ENCODE measurements at places on chromosomes 16 and 17.
A peak's percentile ranks its signal among the peaks of the same experiment; 100 is the strongest.

- DNase-seq: no peak
Measured at GRCh38 chr17:55346658-55347057, 75.0 kb downstream of the MMD start.

DNA sequence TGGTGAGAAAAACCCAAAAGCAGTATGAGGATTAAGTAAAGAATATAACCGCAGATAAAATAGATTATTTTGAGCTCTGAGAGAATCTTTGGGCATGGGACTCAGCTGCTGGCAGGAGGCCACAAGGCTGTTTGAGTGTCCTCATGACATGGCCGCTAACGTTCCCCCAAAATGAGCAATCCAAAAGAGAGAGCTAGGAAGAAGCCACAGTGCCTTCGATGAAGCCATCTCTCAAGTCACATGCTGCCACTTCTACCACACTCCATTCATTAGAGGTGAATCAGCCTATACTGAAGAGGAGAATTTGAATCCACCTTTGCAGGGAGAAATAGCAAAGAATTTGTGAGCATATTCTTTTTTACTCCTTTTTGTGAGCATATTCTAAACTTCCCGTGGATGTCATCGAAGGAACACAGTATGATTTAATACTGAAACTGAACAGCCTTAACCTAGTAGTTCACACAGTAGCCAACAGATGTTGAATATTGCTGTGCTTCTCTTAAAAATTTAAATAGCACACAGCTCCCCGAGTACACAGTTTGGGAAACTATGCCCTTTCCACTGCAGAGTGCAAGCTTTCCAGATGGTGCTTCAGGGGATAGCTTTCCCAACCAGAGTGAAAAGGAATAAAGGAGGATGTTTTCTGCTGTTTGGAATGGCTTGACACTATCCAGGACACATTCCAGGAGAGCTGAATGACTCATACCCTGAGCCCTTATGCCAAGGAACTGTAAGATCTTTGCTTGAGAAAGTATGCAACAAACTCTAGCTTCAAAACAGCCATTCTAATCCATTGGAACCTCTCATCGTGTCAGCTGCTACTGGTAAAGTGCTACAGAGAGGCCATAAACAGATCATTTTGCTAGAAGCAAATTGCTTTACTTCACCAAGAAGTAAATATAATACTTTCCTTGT is 33.9 kb downstream of the ANKFY1 start:
- DNase-seq: no peak

- no peak for DNase-seq
Measured at GRCh38 chr16:8572919-8573724, 17.2 kb downstream of the TMEM114 start.

- DNase-seq: no peak
Measured at GRCh38 chr17:79017546-79018369, 6.2 kb upstream of the C1QTNF1 start.

DNA sequence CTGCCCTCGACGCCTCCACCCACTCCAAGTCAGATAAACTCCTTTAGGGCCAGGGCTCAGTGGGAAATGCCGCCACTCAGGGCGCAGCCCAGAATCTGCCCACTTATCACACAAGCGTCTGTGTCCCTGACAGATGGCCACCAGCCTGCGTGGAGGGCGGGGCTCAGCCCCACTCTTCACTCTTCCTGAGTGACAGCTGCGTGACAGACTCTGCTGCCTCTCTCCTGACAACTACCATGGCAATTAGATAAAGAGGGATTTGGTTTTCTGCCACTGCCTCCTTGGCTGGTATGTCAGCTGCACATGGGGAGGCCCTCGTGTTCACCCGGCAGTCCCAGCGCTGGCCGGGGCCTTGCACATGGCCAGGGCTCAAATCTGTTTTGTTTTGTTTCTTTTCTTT is 96.2 kb downstream of the RTN4RL1 start:
- no peak for DNase-seq

DNA sequence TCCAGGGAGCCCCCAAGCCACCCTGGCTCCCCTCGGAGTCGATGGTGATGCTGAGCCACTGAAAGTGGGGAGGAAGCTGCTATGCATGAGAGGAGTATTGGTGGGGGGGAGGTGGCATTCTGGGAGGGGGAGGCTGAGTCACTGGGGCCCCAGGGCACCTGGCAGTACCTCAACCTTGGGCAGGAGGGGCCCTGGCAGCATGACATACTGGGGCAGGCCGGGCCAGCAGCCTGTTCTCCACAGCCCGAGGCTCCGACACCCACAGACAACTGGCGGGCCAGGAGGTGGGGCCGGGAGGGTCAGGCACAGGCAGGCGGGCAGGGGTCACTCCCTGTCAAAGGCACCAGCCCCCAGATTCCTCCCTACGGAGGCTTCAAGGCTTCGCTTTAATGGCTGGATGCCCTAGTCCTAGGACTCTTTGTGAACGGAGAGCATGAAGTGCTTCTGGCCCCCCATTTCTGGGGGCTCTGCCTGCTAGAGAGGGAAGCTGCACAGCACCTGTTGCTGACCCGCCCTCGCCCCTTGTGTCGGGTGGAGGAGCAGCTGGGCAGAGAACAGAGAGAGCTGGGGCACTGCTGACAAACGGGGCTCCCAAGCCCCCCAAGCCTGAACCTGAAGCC is 928 bp downstream of the CASKIN2 start:
- no peak for DNase-seq

GRCh38 chr16:4795181-4795827 is at the start of gene SMIM22:
TSS of gene SMIM22 (plus strand) at chr16:4795369. CDS start at chr16:4795735, 366 bp downstream.
- no peak for DNase-seq

DNA sequence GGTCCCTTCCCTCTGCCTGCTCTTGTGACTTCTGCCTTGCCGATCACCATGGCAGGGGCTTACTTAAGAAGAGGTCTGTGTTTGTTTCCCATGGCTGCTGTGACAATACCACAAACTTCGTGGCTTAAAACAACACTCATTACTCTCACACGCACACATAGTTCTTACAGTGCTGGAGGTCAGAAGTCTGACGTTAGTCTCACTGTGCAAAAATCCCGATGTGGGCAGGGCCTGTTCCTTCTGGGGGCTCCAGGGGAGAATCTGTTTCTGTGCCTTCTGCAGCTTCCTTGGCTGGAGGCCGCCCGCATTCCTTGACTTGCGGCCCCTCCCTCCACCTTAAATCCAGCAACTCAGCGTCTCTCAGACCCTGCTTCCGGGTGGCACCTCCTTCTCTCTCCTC is 249.2 kb upstream of the GSE1 start:
- DNase-seq: no peak

GRCh38 chr17:17494870-17495535 is 1.2 kb downstream of the RASD1 start:
- DNase-seq: no peak

DNA sequence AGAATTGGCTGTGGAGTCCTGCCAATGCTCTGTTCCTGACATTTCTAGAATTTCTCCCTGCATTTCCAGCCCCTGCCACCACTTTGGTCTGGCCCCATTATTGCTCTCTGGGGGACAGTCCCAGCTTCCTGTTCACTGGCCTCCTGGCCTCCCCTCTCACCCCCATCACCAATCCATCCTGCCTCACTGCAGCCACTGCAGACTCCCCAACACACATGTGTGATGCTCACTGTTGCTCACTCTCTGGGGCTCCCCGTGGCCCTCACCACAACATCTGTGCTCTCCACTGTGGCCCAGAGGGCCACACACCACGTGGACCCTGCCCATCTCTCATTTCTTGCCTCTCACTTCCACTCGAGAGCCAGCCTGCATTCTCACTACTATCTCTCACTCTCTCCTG is 64.6 kb downstream of the SREBF1 start:
- no peak for DNase-seq

DNA sequence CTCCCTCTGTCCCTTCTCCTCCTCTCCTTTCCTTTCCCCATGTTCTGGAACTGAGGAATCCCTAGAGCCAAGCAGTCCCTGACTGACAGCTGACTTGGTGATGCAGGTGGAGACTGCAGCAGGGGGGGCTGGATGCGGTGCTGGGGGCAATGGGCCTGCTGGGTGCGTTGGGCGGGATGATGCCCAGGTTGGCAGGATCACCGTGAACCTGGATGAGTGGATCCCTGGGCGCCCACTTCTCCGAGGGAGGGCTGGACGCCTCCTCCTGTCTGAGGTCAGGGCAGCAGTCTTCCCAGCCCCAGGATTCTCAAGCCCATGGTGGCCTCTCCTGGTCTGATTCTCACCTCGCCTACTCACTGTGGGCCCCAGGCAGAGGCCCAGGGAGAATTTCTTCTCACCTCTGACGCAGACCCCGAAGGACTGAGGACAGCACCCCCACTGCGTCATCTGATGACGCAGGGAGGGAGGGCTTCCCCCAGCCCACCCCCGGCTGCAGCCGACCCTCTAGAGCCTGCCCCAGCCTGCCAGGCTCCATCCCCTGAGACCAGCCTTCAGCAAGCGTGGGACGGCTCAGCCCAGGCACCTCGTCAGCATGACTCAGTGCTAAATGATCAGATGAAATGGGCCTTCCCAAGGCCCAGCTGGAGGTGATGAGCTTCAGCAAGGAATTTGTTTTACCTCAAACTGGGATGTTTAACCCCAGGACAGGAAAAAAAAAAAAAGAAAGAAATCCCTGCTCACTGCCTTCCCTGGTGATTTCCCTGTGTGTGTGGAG is 188.0 kb upstream of the TNRC6C start:
- no peak for DNase-seq

GRCh38 chr16:57786632-57787518 is 15.4 kb downstream of the KIFC3 start:
- DNase-seq: no peak

GRCh38 chr17:2924211-2924610 is 128.0 kb downstream of the RAP1GAP2 start:
- no peak for DNase-seq

GRCh38 chr17:37610971-37611370 is 1.8 kb upstream of the SYNRG start:
- no peak for DNase-seq

DNA sequence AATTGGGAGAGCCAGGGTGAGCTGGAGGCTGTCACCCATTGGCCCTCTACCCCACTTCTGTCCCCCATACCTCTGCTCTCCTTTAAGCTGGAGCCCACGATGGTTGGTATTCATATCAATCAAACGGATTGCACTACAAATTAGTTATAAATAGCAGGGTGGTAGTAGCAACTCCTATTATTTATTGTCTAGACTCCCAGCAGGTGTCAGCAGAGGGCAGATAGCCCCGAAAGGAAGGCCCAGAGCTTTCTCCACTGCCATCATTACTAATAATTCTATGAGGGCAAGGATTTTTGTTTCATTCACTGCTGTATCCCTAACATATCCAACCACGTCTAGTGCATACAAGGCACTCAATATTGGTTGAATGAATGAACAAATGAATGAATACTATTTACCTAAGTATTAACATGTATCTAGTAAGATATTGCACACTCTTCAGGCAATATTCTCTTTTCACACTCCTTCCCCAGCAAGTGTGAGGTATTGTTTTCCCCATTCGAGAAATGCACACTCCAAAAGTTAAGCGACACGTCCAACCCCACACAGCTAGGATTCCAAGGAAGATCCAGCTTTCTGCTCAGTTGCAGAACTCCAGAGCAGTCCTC is 6.3 kb downstream of the C17orf50 start:
- DNase-seq: peak; percentile 45
